ENCODE measurements at places on chromosomes 2 and 18.

GRCh38 chr18:42559069-42559690, 556.3 kb downstream of the RIT2 start:
- DNase-seq: no peak

- no peak for DNase-seq
Observed at GRCh38 chr2:158963071-158963470, 5.4 kb upstream of the TANC1 start.

DNA sequence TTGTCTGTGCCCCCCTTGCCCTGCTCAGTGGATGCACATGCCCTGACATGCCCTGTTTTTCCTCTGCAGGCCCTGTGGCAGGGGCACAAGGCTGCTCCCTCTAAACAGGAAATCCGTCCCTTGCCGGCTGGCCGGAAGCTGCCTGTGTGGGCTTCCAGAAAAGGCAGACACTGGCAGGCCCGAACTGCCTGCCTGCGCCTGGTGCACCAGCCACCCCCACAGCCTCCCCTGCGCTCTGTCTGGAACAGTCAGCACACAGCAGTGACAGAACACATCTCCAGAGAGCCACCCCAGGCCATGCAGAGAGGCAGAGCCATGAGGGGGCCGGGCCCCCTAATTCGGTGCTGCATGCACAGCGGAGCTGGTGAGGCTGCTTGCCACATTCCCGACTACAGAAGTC, 33.5 kb downstream of the LOXHD1 start:
- DNase-seq: no peak

DNA sequence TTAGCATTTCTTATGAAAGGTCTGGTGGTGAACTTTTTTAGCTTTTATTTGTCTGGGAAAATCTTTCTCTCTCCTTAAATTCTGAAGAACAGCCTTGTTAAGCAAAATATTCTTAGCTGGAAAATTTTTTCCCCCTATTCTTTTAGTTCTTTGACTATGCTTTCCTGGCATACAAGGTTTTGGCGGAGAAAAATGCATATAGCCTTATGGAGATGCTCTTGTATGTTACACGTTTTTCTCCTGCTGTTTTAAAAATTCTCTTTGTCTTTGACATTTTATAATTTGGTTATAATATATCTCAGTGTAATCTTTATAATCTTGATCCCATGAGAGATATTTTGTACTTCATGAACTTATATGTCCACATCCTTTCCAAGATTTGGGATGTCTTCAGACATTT, 1190.4 kb upstream of the ZEB2 start:
- no peak for DNase-seq

- DNase-seq: no peak
Observed at GRCh38 chr2:239264492-239264837, 136.4 kb downstream of the HDAC4 start.

DNA sequence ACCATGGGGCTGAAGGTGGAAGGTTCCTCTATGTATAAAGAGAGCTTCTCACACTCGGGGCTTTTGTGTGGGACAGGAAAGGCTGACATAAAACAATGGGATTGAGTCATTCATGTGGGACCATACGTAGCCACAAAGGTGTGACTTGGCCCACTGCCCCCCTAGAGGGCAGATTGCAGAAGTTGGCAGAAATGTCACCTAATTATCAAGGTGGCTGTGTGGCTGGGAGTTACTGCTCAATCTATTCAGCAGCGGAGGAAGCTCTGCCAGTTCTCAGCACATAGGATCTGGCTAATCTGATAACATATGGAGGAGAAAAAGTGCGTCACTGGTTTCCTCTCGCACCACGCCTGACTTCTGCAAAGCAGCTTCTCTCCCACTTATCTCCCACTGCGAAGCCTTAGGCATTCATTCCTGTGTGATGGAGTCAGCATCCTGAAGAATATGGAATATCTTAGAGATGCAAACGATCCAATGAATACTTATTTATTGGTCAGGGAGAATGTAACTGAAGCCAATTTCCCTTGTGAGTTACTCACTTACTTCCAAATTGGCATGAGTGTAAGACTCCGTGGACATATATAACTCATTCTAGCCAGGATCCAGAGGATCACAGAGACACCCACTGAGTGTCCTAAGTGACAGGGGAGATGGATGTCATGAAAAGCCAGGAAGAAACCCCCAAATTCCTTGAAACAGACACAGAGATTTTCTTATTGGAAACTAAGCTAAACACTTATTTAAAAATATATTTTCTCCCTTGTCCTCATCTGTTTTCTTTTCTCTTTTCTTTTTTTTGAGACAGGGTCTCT, 344.8 kb downstream of the TGIF1 start:
- no peak for DNase-seq

GRCh38 chr2:186690786-186691185, 3.1 kb upstream of the FAM171B start:
- DNase-seq: no peak

- no peak for DNase-seq
Observed at GRCh38 chr18:45066210-45066609, 385.5 kb downstream of the SETBP1 start.

GRCh38 chr2:215870986-215871385, 142.4 kb downstream of the MREG start:
- no peak for DNase-seq

GRCh38 chr2:228268756-228269155, 87.3 kb upstream of the SPHKAP start:
- no peak for DNase-seq

- DNase-seq: no peak
Observed at GRCh38 chr18:2939317-2939716, 73.6 kb downstream of the LPIN2 start.

GRCh38 chr2:191053256-191053655, 39.3 kb upstream of the STAT1 start:
- DNase-seq: no peak

GRCh38 chr2:33395655-33396249, 80.7 kb upstream of the RASGRP3 start:
- no peak for DNase-seq

- DNase-seq: no peak
Observed at GRCh38 chr2:154978710-154979109, 280.2 kb downstream of the KCNJ3 start.

GRCh38 chr2:23042216-23042906, 342.6 kb upstream of the KLHL29 start:
- DNase-seq: no peak

GRCh38 chr2:237818066-237818473, 19.5 kb downstream of the RBM44 start:
- DNase-seq: peak; percentile 60

- DNase-seq: no peak
Observed at GRCh38 chr2:105519516-105519915, 120.7 kb upstream of the FHL2 start.

- no peak for DNase-seq
Observed at GRCh38 chr2:9392898-9393765, 30.2 kb downstream of the ITGB1BP1 start.

DNA sequence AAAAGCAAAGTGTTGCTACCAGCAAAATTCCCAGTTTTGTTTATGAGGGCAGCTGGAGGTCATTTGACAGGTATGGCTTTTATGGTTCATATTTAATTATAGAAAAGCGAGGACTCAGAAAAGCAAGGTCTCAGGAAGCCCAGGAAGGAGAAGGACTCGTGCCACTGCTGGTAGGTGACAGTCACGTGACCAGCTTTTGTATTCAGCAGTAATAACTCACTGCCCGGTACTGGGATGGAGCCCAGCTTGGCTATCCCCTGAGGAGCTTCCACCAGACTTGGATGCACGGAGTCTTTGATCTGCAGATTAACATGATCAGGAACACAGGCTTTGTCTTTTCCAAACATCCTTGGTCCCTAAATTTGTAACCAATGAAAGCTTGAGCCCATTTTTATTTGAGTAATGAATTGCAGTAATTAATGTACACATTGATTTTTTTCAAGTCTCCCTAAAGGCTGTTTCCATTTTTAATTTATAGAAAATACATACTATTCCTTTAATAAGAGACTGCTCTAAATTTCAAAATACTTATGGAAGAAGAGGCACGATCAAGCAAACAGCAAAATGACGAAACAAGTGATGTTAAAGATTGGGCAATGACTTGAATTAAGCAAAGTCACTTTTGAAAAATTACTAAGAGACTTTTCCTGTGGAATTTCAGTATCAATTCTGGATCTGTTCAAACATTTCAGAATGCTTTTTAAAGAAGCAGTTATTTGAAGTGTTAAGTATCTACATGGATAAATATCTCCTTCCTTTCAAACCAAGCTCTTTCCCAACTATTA, 251.7 kb upstream of the HNRNPA3 start:
- no peak for DNase-seq

GRCh38 chr2:41724465-41724864, 323.4 kb upstream of the PKDCC start:
- no peak for DNase-seq
